ENCODE measurements at places on chromosomes 4 and X.

DNA sequence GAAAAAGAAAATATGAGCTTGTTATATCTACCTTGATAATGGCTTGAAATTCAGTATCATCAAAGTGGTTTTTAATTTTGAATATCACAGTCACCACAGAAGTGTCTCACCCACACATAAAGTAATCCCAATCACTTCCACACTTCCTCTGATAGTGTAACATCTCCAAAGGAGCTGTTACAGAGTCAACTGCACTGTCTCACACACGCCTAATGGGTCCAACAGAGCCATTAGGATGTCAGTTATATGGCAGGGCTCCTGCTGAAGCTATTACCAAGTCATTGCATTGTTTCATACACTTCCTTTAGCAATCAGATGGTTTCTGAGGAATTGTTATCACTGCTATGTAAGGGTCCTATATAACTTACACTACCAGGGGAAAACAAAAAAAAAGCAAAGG is 432.1 kb upstream of the TEX13C start:
- DNase-seq = no peak

DNA sequence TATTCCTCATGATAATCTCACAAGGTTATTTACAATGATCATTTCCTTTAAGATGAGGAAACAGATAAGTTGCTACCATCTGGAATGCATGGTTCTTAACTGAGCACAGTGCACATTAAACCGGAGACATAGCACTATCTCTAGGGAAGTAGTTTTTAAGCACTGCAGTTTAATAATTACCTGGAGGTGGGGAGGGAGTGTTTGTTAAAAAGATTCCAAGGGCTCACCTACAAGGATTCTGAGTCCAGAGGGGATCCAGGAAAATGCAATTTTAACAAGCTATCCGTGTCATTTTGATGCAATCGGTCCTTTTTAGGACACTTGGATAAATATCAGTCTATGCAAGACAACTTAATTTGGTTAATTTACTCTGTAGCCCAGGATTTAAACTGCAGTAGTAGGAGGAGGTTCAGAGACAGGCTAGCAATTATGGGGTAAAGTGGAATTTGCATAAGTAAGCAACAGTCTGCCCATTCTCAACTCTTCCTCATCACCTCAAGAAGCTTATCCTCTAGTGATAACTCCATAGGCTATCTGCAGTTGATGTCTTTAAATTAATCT is 2.8 kb upstream of the PDLIM5 start:
- DNase-seq = no peak

- DNase-seq = peak; percentile 13
These were observed 62.5 kb downstream of the WFS1 start for GRCh38 chr4:6332042-6332668.

GRCh38 chrX:25004485-25005032 is 11.2 kb downstream of the ARX start:
- no peak for DNase-seq

- DNase-seq = peak; percentile 38
These were observed 5.4 kb downstream of the MEPE start for GRCh38 chr4:87838205-87838604.

- no peak for DNase-seq
These were observed 258.3 kb upstream of the GABRA2 start for GRCh38 chr4:46648088-46648744.

- no peak for DNase-seq
These were observed 81.3 kb upstream of the TRPC5 start for GRCh38 chrX:112163906-112164305.

GRCh38 chrX:47198026-47198686 is 4.5 kb downstream of the UBA1 start:
- DNase-seq = peak; percentile 29

DNA sequence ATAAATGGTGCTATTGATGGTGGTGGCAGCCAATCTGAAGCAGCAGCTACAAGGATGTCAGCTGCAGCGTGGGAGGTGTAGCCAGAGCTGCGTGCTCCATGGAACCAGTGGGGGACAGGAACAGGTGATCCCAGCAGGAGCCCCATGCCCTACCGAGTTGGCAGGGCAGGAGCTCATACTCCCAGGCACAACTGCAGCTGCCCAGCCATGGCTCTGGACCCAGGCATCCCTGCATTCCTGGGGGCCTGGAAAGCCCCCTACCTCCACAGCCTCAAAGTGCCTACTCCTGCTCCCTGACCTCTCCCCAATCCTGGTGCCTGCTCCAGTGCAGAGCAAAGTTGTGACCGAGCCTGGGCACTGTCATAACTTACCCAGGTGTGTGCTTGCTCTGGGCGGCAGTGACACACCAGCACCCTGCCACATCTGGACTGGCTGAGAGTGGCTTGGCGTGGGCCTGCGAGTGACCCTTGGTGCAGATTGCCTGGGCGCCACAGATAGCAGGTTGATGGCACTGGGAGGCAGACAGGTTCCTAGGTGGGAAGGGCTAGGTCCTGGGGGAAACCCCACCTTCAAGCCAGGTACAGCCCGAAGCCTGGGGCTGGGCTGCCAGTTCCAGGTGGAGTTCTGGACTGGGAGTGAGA is 101.1 kb downstream of the DCAF12L2 start:
- DNase-seq = no peak

- DNase-seq = no peak
These were observed 16.0 kb downstream of the GAB1 start for GRCh38 chr4:143352720-143353119.

- DNase-seq = no peak
These were observed 102.4 kb upstream of the ZDHHC15 start for GRCh38 chrX:75625232-75625631.

- DNase-seq = no peak
These were observed 25.5 kb downstream of the INTS12 start for GRCh38 chr4:105683038-105683437.

GRCh38 chrX:129523079-129523911 is at the start of gene SMARCA1:
Gene SMARCA1 (minus strand): TSS chrX:129523490. CDS start chrX:129523370, 120 bp downstream.
- DNase-seq = peak; percentile 68

DNA sequence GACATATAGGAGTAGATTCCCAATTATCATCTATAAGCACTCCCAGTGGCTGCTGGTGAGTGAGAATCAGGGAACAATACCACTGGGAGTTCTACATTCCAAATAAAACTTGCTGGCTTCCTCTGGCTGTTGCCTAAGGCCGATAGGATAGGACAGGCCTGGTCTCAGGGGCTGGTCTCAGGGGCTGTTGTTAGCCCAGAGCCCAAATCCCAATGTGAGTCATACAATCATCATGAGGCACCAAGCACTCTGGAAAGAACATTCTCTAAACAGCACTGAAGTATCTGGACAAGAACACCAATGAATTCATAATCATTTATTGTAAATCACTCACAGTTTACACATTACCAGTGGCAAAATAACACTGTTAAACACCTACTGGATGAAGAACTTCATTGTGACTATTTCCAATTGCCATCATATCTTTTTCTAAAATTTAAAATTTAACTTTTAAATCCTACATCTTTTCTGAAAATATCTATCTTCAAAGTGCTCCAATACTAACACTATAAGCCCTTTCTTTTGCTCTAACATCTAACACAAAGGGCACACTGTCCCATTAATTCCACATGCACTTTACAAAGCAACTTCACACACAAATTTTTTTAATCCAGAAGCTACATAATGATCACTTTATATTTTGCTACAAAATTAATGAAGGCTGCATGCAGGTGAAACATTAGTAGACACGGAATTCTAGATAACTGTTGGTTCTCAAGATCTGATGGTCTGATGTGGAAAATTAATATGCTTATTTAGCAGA is 67.6 kb upstream of the TMEM150C start:
- DNase-seq = peak; percentile 67

DNA sequence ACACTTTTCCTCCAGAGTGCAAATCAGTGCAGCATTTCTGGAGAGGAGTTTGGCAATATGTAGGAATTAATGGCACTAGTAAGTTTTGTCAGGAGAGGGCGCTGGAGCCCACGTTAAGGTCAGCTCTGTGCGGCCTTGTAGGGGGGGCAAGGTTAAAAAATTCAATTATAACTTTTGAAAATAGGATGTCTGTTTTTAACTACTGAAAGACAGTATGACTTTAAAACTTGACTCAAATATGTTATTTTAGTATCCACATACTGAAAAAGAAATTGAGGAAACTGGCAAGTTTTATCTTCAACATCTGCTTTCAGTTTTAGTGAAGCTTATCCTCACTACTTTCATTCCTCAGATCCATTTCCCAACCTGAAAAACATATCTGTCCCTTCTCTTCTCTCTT is 30.9 kb upstream of the HSD17B13 start:
- DNase-seq = peak; percentile 49
